ENCODE measurements at places on chromosomes 1 and 21.

GRCh38 chr21:19565587-19565986 is 1162.0 kb upstream of the TMPRSS15 start:
- no peak for DNase-seq

DNA sequence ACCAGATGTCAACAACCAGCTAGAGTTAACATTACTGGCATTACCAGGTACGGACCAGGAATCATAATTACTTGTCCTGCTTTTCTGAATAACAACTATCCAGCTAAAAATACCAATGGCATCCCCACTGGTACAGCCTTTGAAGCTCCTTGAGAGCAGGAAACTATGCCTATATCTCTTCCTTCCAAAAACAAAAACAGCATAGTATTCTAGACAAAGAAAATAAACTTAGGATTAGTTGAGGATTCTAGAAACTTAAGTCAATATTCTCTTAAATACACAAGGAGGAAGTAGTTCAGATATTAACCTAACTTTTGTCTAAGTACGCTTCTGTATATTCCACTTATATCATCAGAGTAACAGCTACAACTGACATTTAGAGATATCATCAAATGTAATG is 3.0 kb downstream of the FUBP1 start:
- DNase-seq = no peak

GRCh38 chr1:70420320-70420719 is 9.3 kb downstream of the CTH start:
- DNase-seq = no peak

DNA sequence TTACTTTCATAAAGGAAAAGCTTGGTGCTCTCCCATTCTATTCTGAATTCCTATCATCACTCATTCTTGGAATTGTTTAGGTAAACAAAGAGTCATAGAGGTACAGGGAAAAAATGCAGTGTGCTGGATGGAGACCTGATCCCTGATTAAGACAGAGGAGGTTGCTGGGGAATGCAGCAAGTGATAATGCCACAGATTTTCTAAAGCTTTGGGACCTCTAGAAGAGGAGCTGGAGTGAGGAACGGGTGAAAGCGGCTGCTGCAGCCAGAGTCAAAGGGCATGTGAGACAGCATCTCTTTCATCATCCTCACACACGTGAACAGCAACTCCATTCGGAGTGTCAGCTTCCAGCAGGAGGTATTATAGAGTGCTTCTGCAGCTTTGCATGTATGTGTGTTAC is 54.9 kb upstream of the DIPK1A start:
- no peak for DNase-seq

DNA sequence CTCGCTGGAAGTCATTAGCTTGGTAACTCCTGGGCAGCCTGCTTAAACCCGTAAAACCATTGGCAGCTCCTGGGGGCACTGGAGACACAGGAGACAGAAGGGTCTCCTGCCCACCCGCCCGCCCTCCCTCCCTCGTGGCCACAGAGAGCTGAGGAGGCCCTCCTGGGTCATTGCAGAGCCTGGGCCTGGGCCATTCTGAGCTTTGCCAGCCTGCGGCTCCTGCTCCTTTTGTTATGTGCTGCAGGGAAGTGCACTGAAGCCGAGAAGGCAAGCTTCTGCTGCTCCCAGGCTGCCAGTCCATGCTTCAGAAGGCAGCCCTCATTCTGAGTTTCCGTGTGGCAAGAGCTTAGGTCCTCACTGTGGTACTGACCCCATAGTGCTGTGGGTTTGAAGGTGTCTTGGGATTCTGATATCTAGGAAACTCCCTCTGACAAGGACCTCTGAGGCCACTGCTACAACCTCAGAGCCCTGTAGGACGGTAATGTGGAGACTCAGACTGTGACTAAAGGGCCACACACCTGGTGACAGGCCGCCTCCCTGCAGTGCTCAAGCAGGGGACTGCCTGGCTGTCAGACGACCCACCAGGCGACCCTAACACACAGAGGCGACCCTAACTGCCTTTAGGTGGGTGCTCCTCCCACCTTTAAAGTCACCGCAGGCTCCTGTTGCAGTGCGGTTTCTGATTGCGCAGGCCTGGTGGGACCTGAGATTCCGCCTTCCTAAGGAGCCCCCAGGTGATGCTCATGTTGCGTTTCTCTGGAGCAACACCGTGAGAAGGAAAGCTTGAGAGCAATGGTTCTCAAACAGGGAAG is 118.7 kb downstream of the IER5 start:
- no peak for DNase-seq

- no peak for DNase-seq
These were observed 182.4 kb downstream of the BACH1 start for GRCh38 chr21:29481081-29481480.

GRCh38 chr1:223844787-223845036 is 1.0 kb downstream of the TP53BP2 start:
- DNase-seq = peak; percentile 16

- no peak for DNase-seq
These were observed 110.4 kb downstream of the SYT2 start for GRCh38 chr1:202599669-202600431.

GRCh38 chr1:43975249-43975961 is 645 bp downstream of the ATP6V0B start:
- no peak for DNase-seq

DNA sequence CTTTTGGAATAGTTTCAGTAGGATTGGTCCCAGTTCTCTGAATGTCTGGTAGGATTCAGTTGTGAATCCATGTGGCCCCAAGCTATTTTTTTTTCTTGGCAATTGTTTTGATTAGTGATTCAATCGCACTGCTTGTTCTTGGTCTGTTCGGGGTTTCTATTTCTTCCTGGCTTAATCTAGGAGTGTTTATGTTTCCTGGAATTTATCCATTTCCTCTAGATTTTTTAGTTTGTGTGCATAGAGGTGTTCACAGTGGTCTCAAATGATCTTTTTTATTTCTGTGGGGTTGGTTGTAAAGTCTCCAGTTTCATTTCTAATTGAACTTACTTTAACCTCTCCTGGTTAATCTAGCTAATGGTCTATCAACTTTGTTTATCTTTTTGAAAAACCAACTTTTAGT is 117.6 kb downstream of the NME7 start:
- DNase-seq = no peak

GRCh38 chr1:188249811-188250210 is 1421.1 kb downstream of the PLA2G4A start:
- DNase-seq = no peak

GRCh38 chr1:29753244-29753643 is 516.9 kb downstream of the PTPRU start:
- DNase-seq = no peak

GRCh38 chr1:50853325-50853724 is 106.7 kb downstream of the FAF1 start:
- DNase-seq = no peak

GRCh38 chr1:226987623-226988333 is 47.7 kb downstream of the COQ8A start:
- no peak for DNase-seq

DNA sequence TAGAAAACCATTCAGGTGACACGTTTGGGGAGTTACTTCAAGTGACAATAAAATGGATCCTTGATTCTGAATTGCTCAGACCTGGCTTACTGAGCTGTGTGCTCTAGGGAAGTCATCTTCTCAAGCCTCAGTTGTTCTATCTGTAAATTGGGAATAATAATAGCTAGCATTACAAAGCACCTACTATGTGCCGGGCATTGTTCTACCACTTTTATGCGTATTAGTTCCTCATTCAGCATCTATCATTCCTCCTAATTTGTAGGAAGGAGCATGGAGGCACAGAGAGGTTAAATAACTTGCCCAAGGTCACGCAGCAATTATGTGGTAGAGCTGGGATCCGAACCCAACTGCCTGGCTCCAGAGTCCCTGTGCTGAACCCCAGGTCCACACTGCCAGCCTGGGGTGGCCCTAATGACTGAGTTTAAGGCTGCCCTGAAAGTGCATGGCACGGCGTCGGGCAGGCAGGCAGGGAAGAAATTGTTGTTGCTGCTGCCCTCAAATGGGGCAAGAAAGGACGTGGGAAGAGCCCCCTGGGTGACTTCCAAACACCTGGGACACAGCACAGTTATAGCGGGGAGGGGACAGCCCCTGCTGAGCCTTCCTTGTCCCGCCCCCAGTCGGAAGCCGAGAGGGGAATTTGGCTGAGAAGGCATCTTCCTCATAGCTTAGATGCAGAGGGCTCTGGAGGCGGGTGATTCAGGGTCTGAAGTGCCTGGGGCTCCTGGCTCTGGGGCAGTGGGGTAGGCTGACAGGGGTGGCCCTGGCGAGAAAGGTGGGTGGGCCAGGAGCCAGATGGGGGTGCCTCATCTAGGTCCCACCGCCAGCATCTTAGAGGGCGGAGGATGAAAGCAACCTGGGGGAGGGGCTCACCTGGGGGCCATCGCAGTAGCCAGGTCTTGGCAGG is 86.5 kb upstream of the IFFO2 start:
- no peak for DNase-seq

GRCh38 chr1:245154429-245155271 is at the start of gene KIF26B:
KIF26B (plus strand) TSS chr1:245154985; CDS start chr1:245155425, 440 bp downstream.
- no peak for DNase-seq

GRCh38 chr1:2480236-2480985 is 4.3 kb downstream of the PLCH2 start:
- no peak for DNase-seq

DNA sequence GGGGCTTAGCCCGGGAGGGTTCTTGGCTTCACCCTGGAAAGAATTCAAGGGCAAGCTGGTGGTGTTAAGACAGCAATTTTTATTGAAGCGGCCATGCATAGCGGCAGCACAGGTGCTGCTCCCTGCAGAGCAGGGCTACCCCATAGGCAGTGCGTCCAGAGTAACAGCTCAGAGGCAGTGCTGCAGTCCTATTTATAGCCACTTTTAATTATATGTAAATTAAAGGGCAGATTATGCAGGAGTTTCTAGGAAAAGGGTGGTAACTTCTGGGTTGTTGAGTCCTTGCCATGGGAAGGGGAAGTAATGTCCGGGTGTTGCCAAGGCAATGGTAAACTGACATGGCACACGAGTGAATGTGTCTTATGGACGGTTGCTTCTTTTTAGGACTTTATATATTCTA is 57.0 kb downstream of the VPS26C start:
- no peak for DNase-seq

DNA sequence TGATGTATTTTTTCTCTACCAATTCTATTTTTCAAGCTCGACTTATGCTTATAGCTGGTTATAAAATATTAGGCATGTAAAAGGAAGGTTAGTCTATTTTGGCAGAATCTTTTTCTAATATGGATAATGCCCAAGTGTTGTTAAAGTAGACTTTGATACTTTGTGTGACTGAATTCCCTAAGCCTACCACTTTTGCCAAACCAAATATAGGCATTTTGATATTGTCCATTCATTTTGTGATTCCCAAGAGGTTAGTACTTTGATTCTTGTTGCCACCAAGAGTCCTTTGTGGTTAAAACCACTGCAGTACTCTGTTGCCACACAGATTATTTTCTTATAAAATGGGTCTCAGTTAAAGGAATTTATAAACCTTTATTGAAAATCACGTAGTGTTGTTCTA is 4.2 kb downstream of the WDR3 start:
- DNase-seq = no peak

DNA sequence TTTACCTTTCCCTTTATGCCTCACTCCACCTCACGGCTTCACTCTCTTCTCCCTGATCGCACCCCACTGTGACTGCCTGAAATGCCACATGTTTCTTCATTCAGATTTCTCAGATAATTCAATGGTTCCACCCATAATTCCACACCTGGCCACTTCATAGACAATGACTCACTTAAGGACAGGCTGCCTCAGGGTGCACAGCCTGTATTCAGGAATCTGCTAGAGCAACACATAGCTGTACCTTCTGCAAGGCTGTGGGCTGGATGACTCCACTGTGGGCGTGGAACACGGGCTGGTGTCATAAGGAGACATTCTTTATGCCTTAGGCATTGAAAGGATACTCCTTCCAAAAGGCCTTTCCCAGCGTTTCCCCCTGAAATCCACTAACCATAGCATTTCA is 36.1 kb downstream of the L1TD1 start:
- DNase-seq = no peak

GRCh38 chr1:25818569-25818968 is 1.2 kb upstream of the MTFR1L start:
- no peak for DNase-seq

DNA sequence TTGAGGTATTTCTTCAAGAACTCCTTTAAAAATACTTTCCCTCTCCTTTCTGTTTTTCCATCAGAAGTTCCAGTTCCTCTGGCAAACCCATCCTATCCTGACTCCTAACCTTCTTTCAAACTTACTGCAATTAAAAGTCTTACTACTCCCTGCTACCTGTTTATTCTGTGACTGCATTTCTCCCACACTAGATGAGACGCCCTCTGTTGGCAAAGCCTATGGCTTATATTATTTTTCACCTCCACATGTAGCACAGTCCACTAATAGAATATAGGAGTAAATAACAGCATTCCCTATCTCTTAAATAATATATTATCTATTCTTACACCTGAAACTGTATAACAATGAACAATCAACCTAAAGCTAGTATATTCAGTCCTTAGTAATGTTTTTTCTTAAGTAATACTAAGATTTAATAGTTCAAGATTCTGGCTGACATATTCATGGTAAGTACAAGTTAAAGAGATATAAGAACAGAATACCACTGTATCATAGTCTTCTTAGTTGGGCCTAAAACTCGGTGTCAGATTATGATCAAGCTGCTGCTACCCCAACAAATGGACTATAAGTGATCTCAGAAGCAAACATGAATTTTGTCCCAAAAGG is 54.8 kb downstream of the RAB3GAP2 start:
- no peak for DNase-seq

GRCh38 chr21:42626171-42626570 is 27.2 kb upstream of the PDE9A start:
- no peak for DNase-seq

- no peak for DNase-seq
These were observed 21.1 kb upstream of the UBXN10 start for GRCh38 chr1:20164694-20165202.

- DNase-seq = no peak
These were observed 30.6 kb downstream of the POFUT2 start for GRCh38 chr21:45256912-45257672.

- DNase-seq = no peak
These were observed 393.8 kb downstream of the NTNG1 start for GRCh38 chr1:107534632-107535031.

GRCh38 chr1:64242895-64243756 is 39.7 kb downstream of the UBE2U start:
- no peak for DNase-seq

DNA sequence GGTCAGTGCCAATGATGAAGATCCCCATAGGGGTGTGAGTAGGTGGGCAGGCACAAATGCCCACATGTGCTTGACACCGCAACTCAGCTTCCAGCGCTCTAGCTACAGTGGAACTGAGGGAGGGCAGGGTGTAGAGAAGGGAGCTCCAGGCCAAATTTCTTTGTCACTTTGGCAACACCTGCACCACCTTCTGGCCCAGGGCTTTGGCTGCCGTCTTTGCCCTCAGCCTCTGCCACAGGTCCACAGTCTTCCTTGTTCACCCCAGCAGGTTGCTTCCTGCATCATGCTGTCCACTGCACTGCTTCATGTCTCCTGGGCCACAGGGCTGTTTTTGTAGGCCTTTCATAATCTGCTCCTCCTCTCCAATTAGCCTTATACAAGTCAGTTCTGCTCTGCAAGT is 20.4 kb upstream of the FMOD start:
- no peak for DNase-seq
